Left ventricle myocardium superior (tissue), 1 donor: ENCODE measurements at places on chromosomes 5 and 9.
A peak's percentile ranks its signal among the peaks of the same experiment; 100 is the strongest.

DNA sequence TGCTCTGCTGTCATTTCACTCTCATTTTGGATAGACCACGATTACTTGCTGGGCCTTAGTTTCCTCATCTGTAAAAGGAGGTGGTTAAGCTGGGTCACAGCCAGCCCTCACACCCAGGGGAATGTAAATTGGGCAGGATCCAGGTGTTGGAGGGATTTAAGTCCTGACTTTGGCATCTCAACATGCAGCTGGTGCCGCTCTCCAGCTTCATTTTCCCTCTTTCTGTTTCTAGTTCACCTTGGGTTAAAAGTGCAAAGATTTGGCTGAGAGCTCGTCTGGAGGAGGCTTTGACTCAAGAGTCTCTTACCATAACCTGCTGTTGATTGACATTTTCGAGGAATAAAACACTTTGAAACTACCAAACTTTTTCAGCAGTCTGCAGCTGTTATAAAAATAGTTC, 144.3 kb upstream of the DHFR start:
- peak; percentile 31 for DNase-seq

GRCh38 chr5:51599587-51599986, 216.3 kb downstream of the ISL1 start:
- DNase-seq = no peak

GRCh38 chr5:107813559-107813958, 142.8 kb upstream of the EFNA5 start:
- no peak for DNase-seq

GRCh38 chr9:96071076-96071814, 195.8 kb downstream of the ERCC6L2 start:
- DNase-seq = no peak

- DNase-seq = no peak
Observed at GRCh38 chr9:87874304-87874623, 8.4 kb upstream of the SPATA31E1 start.

DNA sequence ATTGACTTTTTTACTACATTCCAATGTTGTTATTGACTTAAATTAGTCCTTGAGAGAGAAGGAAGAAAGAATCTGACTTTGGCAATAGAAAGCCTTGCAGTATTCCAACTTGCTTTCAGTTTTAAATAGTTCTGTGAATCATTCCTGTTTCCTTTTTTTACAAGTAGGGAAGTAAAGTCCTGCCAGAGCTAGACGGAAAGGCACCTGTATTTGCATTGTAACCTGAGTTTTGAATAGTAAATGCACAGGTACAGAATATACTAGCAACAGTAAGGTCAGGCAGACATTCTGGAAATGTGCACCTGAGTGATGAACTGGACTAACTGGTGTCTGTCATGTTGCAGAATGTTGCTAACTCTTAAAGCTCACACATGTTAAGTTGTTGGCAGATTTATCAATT, 100.9 kb downstream of the PRKACG start:
- no peak for DNase-seq

DNA sequence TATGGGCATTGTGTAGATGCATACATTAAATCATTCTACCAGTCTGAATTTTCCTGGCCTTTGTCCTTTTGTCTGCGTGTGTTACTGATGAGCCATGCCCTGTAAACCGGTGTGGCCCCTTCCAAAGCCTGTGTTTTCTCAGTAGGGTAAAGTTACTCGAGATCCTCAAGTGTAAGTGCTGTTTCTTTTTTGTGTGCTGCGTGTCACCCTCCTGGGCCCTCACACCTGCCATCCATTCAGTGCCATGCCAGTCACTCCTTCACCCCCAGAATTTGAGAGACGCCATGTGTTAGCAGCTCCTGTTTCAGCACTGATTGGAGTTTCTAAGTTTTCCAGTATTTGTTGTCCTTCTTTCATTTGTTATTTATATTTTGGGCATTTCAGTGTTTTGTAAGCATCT, 288.2 kb downstream of the FANCC start:
- DNase-seq = no peak

DNA sequence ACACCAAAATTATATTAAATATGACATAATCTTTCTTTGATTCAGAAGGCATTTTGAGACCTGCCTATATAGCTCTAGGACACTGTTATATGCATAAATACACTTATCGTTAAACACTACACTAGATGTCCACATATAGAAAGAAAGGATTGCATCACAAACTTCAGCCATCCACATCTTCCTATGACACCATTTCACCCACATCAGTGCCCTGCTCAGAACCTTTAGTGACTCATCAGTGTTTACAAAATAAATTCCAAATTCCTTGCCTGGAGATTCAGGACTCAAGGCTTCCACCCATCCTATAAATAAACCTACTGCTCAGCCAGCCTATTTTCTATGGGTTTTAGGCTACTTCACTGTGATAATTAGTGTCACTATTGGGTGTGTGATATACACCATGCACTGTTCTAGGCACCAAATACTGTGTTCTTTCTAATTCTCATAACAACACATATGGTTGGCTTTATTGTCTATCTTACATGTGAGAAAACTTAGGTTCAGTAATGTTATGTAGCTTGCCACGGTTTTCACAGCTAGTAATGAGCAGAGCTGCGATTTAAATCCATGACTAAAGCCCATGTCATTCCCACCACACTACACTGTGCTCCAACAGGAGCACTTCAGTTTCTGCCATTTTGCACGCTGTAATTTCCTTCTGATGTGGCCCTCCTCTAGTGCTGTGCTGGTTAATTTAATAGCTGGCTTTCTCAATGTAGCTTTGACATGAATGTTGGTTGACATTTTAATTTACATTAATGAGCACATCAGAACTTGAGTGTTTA, 103.3 kb downstream of the SREK1 start:
- no peak for DNase-seq

DNA sequence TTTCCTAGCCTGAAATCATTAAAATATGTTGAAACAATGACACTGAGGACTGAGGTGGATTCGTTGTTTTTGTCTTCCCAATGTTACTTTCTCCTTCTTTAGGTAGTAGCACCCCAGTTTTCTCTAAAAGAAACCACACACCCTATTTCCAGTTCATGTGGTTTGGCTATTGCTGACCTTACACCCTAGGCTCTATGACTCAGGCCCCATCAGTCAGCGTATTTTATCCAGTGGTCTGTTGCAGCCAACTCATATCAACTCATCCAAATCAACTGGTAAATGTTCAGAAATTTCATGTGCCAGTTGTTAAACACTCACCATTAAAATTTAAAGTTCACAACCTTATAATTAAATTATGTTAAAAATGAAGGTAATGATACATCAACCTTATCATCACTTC, 44.6 kb upstream of the NFIB start:
- no peak for DNase-seq

DNA sequence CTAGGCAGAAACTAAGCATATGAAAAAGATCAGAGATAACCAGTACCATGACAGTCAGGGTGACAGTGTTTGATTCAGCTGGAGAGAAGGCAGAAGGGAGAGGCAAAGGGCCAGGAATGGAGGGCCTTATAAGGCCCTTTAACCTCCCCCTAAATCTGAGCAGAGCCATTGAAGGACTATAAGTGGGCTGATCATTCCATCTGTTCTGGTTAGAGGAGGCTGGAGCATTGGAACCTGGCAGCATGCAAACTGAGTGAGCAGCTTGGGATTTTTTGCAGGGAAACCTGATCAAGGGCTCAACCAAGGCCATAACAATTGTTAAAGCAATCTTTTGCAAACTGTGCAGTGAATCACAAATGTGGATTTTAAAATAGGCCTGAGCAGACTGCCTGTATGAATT, 174.5 kb upstream of the DAP start:
- no peak for DNase-seq

DNA sequence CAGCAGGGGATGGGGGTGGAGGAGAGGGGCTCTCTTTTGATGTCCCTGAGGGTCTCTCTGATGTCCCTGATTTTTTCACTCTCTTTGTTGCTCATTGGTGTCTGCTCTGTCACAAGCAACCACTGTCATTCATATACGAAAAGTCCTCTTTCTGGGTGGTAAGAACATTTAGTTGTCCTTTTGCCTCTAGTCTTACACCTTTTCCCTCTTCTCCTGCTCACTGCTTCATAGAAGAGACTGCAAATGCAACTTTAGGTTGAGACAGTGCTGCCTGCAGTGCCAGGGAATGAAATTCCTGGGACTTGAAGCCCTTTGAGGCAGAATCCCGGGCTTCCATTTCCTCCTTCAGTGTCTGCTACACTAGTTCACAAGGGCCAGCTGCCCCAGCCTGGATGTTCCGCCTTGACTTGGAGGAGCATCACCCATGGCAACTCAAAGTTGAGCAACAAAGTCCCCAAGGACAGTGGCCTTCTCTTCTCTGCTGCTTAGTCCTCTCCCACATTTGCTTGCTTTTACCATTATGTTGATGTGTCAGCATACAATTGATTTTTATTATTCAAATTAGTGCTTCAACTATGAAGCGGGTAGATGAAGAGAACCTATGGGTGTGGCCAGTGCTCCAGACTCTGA, 94.7 kb upstream of the RUSC2 start:
- peak; percentile 52 for DNase-seq

DNA sequence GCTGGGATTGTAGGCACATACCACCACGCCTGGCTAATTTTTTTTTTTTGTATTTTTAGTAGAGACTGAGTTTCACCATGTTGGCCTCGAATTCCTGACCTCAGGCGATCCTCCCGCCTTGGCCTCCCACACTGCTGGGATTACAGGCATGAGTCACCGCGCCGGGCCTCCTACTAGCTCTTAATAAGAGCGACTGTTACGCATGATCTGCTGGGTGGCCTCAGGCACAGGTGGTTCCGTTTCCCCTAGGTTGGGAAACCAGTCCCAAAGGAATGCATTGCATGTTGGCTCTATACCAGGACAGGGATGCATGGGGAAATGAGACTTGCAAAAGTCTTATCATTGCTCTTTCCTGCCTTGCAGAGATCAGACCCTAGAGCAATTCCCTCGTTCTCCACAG, 184.7 kb upstream of the PPP1R26 start:
- no peak for DNase-seq

GRCh38 chr9:93905473-93906133, 49.6 kb downstream of the BARX1 start:
- DNase-seq = no peak

- DNase-seq = no peak
Observed at GRCh38 chr5:91332267-91333045, 50.7 kb downstream of the ARRDC3 start.

DNA sequence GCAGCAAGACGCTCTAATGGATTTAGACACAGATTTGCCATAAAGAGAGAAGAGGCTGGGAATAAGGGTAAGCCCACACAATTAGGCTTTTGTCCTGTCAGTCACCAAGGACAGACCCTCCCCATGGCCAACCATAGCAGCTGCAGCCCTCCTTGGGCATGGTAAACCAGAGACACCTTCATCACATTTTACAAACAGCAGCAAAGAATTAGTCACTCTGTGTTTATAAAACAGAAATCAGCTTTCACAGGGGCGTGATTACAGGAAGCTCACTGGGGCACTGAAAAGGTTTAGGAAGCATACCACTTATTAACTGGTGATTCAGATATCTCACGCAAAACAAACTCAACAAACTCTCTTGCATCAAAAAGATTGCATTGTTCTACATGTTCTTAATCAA, 37.3 kb upstream of the ZNF622 start:
- no peak for DNase-seq

GRCh38 chr9:15101095-15101494, 190.9 kb upstream of the FREM1 start:
- DNase-seq = no peak

GRCh38 chr9:128371630-128372117, 500 bp downstream of the URM1 start:
- DNase-seq = no peak

GRCh38 chr5:33305572-33305971, 135.2 kb upstream of the TARS1 start:
- DNase-seq = no peak

DNA sequence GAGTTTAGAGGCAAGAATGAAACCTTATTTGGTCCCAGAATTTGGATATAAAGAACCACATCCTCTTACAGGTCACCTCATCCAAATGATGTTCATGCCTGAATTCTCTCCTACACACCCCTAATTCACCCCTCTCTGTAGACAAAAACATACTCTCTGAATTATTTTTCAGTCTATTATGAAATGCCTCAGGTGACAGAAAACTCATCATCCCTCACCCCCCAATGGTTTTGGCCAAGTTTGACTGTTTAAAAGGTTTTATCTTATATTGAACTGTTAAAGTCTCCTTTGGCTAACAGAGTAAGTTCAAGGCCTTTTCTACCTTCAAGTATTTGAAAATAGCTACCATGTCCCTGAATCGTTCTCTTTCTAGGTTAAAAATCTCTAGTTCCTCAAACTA, 2.3 kb upstream of the CD180 start:
- DNase-seq = no peak

- DNase-seq = peak; percentile 20
Observed at GRCh38 chr5:51500-51823, 40.5 kb upstream of the PLEKHG4B start.

GRCh38 chr5:113140837-113141671, 164.5 kb downstream of the DCP2 start:
- DNase-seq = no peak

GRCh38 chr5:38556599-38557307, at the start of gene LIFR:
Gene LIFR (minus strand): TSS chr5:38556646. CDS start chr5:38530647, 25,999 bp downstream.
- peak; percentile 93 for DNase-seq

DNA sequence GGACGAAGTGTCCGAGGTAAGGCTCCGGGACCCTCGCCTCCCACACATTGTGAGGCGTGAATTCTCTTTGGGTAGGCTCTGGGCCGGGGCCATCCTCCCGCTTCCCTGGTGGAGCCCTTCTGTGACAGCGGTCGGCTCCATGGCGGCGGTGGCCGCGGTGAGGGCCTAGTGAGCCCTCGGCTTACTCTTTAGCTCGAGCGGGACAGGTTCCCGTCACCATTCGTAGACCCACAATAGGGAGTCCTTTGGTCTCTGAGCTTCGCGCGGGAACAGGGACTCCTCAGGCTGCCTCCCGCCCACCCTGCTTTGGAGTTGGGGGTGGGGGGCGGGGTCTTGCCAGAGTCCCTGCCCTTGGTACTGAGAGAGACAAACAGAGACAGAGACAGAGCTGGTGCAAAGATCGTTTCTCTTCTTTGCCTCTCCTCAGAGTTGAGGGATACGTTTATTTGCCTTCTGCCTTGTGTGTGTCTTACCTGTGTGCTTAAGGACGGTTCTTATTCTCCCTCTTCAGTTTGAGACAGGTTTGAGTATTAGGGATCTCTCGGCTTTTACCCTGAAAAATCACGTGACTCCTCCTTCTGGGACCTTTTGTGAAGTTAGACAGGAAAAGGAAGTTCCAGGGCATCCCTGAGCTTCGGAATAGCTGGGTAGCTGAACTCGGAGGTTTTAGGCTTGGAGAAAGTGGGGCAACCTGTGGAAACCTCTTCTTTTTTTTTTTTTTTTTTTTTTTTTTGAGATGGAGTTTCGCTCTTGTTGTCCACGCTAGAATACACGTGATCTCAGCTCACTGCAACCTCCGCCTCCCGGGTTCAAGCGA, 833 bp downstream of the ANKHD1 start:
- peak; percentile 55 for DNase-seq

- no peak for DNase-seq
Observed at GRCh38 chr5:1442222-1443145, 2.8 kb downstream of the SLC6A3 start.

GRCh38 chr9:128733256-128733655, 9.3 kb upstream of the ZDHHC12 start:
- peak; percentile 71 for DNase-seq

DNA sequence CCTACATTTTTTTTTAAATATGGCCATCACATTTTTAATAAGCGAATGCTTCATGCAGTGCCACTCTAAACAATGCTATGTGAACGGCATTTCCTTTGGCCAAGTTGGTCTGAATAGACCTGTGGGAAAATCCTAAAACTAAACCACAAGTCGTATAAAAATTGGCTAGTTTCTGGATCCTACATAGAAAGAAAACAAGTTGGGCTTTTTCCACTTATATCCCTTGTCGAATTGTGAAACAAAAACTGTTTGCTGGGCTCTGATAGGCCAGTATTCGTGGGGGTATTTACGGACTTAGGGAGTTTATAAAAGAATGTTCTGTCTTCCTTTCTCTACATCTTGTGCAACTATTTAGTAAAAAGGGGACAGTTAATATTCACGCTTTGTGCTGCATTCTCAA, 153.1 kb upstream of the KLF9 start:
- DNase-seq = no peak
